Muscle of leg (tissue), 16 donors: ENCODE measurements at places on chromosomes 7 and 10.

DNA sequence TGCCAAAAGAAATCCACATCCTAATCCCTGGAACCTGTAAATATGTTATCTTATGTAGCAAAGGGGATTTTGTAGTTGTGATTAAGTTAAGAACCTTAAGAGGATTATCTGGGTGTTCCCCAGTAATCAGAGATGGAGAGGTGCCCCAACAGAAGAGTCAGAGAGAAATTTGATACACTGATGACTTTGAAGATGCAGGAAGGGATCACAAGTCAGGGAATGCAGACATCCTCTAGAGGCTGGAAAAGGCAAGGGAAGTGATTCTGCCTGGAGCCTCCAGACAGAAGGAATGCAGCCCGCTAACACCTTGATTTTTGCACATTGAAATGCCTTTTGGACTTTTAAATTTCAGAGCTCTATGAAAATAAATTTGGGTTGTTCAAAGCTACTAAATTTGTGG, 531.7 kb downstream of the DNAJB9 start:
- no peak for DNase-seq
- no peak overlapping the region for H3K4me3 ChIP-seq
- H3K27me3 ChIP-seq = no peaks in the 10 kb centered on the region
- H3K27ac ChIP-seq = no peak overlapping the region
- H3K4me1 ChIP-seq = no peaks in the 10 kb centered on the region
- H3K36me3 ChIP-seq = no peaks in the 10 kb centered on the region

GRCh38 chr7:74012842-74013249, 15.1 kb upstream of the ELN start:
- peaks cover 48% of the 10 kb centered on the region for H3K4me1 ChIP-seq
- H3K36me3 ChIP-seq = no peaks in the 10 kb centered on the region
- H3K4me3 ChIP-seq = no peak overlapping the region
- H3K27me3 ChIP-seq = peaks cover 5% of the 10 kb centered on the region

GRCh38 chr7:133654547-133654946, 401.7 kb downstream of the EXOC4 start:
- no peak overlapping the region for H3K27ac ChIP-seq
- no peak overlapping the region for H3K4me3 ChIP-seq
- H3K36me3 ChIP-seq = no peaks in the 10 kb centered on the region
- no peak for DNase-seq
- no peaks in the 10 kb centered on the region for H3K27me3 ChIP-seq

DNA sequence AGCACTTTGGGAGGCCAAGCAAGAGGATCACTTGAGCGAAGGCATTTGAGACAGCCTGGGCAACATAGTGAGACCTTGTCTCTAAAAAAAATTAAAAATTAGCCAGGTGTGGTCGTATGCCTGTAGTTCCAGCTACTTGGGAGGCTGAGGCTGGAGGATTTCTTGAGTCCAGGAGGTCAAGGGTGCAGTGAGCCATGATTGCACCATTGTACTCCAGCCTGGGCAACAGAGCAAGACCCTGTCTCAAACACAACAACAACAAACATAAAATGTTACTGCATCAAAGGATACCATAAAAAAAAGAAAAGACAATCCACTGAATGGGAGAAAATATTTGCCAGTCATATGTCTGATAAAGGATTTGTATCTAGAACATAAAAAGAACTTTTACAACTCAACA, 60.5 kb downstream of the TACR2 start:
- DNase-seq = no peak
- no peak overlapping the region for H3K27ac ChIP-seq

DNA sequence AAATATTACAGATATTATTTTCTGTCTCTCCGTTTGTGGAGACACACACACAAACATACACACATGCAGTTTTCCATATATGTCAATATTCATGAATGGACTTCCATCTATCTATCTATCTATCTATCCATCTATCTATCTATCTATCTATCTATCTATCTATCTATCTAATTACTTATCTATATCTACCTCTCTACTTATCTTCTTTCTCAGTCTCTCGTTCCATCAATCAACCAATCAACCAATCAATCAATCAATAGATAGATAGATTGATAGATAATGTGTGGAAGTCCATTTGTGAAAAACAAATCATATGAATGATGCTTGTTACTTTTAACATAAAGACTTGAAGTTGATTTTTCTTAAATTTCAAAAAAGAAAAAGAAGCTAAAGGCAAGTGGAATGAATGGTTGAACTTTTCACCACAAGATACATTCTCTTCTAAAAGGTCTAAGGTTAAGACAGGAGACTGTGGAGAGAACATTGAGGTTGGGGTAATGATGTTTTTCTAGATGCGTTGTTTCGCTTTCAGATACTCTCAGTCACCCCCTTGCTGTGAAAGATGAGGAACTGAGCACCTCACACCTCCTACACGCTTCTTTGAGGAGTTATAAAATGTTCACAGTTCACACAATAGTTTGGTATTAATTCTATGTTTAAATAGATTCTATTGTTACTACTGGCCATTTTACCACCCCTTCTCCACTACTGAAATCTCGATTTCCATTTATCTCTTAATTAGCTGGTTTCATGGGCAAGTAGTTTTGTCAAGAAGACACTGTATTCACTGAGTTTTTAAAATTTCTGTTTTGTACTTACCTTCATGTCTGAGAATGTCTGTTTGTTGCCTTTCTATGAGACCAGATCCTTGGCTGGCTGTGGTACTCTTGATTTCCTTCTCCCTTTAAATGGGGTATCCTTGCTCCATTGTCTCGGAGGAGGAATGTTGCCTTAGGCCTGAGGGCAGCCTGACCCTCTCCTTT, 114.1 kb downstream of the EMX2 start:
- H3K27ac ChIP-seq = no peak overlapping the region
- H3K4me3 ChIP-seq = no peak overlapping the region
- no peaks in the 10 kb centered on the region for H3K36me3 ChIP-seq
- no peaks in the 10 kb centered on the region for H3K4me1 ChIP-seq
- peaks cover 3% of the 10 kb centered on the region for H3K27me3 ChIP-seq
